ENCODE measurements at places on chromosomes 16 and 17.

DNA sequence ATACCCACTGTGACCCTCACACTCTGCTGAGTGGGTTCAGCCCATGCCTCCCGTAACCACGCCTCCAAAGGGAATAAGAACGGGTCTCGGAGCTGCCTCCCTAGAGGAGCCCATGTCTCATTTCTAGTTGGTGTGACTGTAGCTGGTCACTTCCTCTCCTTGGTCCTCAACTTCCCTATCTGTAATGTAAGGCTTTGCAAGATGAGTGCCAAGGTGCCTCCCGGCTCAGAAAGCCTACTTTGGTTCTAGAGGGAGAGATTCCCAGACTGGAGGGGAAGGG lies 20.8 kb downstream of the C16orf74 start:
- no peak for DNase-seq
- H3K27me3 ChIP-seq, result peaks cover 17% of the 10 kb centered on the region
- peaks cover 4% of the 10 kb centered on the region for H3K4me1 ChIP-seq
- H3K27ac ChIP-seq, result no peak overlapping the region

DNA sequence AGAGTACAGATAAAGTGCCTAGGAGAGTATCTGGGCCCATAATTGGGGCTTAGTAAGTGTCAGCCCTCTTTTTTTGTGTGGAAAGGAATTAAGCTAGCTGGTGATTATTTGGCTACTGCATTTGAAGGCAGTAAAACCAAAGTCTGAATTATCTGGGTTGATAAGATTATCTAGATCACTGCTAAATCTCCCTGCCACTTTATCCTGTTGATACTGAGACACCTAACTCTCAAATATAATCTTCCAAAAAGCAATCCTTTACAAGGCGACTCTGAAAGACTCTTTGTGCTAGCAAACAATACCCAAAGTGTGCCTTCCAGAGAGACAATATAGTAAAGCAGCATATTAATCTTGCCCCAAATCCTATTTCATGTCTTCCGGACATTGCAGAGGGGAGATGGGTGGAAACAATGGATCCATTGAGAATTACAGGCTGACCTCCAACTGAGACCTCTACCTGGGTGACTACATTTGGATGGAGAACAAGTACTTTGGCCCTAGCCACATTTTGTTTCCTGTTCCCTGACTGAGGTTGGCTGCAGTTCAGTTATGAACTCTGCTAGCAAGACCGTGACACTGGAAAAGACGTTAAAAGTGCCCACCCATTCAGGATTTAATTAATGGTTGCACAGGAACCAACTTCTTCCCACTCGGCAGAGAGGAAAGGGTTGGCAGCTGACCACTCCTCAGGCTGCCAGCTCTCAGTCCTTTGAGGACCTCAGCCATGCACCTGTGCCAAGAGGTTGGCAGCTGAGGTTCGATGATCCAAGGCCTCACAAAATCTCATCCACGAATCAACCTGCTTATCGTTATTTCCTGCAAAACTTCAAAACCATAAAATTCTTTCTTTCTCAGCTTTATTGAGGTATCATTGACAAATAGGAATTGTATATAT lies 72.6 kb downstream of the SYCE1L start:
- no peaks in the 10 kb centered on the region for H3K4me1 ChIP-seq
- H3K4me3 ChIP-seq, result no peak overlapping the region
- peaks cover 58% of the 10 kb centered on the region for H3K27me3 ChIP-seq
- no peak overlapping the region for H3K27ac ChIP-seq

GRCh38 chr16:50035468-50035992 lies 10.5 kb downstream of the CNEP1R1 start:
- no peak overlapping the region for H3K4me3 ChIP-seq
- DNase-seq, result no peak
- no peak overlapping the region for H3K27ac ChIP-seq
- no peaks in the 10 kb centered on the region for H3K27me3 ChIP-seq
- peaks cover 6% of the 10 kb centered on the region for H3K36me3 ChIP-seq

- H3K4me3 ChIP-seq, result no peak overlapping the region
- no peaks in the 10 kb centered on the region for H3K27me3 ChIP-seq
- H3K4me1 ChIP-seq, result peaks cover 29% of the 10 kb centered on the region
- DNase-seq, result no peak
- peaks cover 6% of the 10 kb centered on the region for H3K36me3 ChIP-seq
- no peak overlapping the region for H3K27ac ChIP-seq
Observed at GRCh38 chr17:62067165-62068145, 2.4 kb upstream of the MED13 start.

- H3K4me1 ChIP-seq, result no peaks in the 10 kb centered on the region
- H3K4me3 ChIP-seq, result no peak overlapping the region
- H3K27ac ChIP-seq, result no peak overlapping the region
- no peak for DNase-seq
Observed at GRCh38 chr16:61797296-61797795, 238.9 kb downstream of the CDH8 start.
